Foreskin keratinocyte (primary cell): ENCODE measurements at places on chromosomes 2 and 18. TPM values are rescaled to one million over a fixed set of nuclear protein-coding genes. Genes with fewer than 3 reads are reported as not detected.

CDH2 gene
- 0.25 and 0.95 TPM in 2 replicates for total RNA-seq

DNA sequence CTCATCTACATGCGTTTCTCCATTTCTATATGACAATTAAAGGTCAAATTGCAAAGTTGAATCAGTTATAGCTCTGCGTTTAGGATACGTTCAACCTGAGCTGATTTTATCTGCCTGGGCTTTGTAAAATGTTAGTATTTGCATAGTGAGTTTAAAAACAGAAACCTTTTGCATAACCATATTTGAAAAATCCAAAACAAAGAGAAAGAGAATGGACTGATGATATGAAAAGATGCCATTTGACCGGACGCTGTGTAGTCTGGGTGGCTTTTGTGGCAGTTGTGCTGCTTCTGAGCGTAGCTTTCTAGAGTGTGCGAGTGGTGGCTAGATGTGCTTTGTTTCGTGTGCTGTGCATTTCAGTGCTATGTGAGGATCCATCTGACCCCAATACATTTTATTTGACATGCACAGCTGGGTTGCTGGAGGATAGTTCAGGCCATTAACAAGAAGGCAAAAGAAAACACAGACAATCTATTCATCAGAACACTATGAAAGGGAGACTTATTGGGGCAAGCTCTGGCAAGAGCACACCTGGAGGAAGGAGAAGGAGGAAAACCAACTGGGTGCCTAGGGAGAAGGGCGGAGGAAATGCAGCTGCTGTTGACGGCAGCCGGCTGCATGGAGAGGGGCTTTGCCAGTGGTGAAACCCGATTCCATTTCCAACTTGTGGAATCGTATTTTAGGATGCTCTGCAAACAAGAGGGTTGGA, 126.8 kb downstream of the ACOXL start:
- DNase-seq: no peak

DNA sequence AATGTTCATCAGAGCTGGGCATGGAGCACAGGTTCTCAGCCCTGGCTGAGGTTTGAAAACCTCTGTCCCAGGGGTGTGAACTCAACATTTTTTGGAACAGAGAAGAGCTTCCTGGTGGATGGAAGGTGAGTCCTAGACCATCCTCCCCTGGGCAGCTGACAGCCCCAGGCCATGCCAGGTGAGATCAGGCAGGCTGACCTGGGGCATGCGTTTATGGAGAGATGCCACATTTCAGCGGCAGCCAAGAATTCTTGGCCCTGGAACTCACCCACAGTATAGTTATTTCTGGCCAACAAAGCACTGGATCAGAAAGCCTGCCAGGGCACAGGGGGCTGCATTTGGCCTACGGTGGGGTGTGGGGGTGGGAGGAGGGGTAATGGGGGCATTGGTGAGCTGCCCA, 83.8 kb downstream of the EDAR start:
- DNase-seq: no peak

DNA sequence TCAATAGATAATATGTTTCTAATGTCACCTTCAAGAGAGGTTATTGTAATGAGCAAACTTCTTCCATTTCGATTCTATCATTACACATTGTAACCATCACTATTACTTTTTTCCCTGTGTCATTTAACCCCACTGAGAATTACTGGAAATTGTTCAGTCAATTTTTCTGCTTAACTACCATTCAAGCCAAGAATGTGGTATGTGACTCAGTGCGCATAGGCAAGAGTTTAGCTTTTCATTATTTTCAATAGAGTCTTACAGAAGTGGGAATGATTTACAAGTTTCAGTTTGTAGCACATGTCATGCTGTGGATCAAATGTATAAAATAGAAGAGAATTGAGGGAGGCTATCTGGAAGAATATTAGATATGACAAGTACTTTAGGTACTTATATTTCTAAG, 34.3 kb upstream of the PIEZO2 start:
- DNase-seq: no peak

DSC3 gene
- total RNA-seq: 136 and 140 TPM in 2 replicates

DNA sequence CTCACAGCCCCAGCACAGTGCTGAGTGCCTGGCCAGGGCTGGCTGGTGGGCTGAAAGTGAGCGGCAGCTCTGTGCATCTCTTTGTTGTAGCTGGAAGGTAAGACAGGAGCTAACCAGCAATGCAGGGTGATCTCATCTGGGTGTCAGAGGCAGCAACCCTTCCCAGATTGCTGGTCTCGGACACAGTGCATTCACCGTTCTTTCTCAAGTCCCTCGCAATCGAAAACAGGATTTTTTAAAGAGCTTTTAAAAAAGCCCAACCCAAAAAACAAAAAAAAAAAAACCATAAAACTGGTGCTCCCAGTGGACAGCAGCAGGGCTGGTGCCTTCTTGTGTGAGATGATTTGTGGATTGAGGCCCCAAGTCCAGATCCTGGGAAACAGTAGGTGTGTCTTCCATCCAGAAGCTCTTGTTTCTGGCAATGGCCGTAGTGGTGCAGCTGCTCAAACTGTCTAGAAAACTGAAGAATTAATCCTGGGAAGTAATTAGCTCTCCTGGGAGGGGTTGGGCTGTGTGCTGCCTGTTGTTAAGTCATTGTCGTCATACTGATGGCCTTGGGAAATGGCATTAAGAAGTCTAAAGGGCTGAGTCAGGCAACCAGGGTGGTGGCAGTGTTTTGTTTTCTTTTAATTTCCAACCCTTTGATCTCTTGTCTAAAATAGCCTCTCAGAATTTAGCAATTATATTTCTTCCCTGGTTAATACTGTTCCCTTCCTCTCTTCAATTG, 156.7 kb downstream of the KLHL29 start:
- DNase-seq: no peak

CXXC1 gene
- 51.3 and 56.8 TPM in 2 replicates for total RNA-seq

GRCh38 chr2:206040525-206040924, 45.4 kb downstream of the INO80D start:
- no peak for DNase-seq

TSN gene
- total RNA-seq: 54.5 and 57.8 TPM in 2 replicates

DNA sequence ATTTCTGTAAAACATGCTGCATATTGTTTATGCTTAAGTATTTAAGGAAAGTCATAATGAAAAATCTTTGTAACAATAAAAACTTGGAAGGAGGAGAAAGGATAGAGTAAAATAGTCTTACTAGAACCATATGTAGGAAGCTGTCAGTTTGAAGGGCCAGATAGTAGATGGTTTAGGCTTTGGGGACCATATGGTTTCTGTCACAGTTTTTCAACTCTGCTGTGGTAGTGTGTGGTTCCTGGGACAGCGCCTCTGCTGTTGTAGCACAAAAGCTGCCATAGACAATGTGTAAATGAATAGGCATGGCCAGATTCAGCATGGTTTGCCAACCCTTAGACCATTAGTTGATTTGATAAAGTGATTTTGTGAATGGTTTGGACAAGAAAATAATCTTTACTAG, 75.5 kb downstream of the SLC39A10 start:
- no peak for DNase-seq

DNA sequence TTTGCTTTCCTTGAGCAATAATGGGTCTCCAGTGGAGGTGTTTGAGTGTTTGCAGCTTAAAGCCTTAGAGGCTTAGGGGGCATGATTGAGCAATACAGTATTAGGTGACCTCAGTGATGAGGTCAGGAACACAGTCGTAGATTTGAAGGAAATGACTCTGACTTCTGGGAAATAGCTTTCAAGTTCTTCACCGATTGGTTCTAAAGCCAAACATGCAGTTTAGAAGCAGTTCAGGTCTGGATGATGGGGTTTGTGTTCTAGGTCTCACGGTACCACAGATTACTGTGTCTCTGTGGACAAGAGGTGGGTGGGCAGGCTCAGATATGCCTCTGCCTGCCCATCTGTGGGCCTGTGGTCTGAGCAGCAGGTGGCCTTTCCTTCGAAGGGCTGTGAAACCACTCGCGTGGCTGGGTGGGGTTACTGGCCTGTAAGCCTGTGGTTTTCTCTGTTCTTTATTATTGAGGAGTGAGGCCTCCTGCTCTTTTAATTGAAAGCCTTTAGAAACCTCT, 7.8 kb downstream of the MTHFD2 start:
- peak; percentile 39 for DNase-seq

DNA sequence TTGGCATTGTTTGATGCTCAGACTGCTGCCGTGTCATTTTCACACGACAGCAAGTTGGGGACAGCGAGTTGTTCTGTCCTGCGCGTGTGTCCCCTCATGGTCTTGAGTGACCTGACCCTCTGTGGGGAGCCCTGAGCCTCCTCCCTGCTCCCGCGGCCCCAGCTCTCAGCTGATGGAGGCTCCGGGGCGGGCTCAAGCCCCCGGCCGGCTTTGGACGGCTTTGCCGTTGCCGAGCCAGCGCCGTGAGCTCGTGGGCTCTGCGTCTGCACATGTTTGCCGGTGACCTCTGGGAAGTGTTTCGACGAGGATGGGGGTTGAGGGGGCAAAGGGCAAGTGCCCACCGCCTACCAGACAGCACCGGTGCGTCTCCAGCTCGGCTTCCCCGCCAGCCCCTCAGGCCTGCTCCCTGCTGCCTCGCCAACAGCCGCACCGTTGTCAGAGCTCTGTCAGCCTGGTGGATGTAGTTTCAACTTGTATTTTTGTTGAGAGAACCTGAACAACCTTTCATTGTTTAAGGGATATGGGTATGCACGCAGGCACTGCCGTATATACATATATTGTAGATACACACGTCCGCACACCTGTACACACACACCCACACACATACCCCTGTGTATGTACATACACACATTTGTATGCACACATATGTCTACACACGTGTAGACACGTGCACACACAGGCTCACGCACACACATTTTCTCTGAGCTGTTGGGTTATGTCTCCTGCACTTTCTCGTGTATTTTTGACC, 13.7 kb downstream of the PDCD1 start:
- no peak for DNase-seq

- no peak for DNase-seq
Observed at GRCh38 chr2:199219551-199219950, 238.2 kb downstream of the SATB2 start.

GAREM1 gene
- 2.3 TPM in 2 replicates for total RNA-seq

C2orf15 gene
- total RNA-seq: 0.44 and 0.60 TPM in 2 replicates

NPC1 gene
- 60.8 and 69.9 TPM in 2 replicates for total RNA-seq

CNGA3 gene
- total RNA-seq: not detected in 2 replicates

DNA sequence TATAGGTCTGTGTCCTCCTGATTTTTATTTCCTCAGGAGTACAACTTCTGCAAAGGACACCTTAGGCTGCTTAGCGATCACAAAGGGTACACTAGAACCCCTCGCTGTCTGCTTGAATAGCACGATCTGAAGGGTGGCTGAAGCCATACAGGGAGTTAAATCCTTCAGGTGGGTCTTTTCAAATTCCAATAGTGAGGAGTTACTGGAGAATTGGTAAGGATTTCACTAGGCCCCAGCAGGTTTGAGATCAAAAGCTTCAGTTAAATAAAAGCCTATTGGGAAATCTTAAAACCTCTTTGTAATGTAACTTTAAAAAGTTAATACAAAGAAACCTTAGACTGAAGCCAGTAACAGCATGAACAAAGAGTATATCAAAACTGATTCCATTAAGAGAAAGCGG, 613.1 kb downstream of the ZEB2 start:
- DNase-seq: no peak

TIA1 gene
- 44.4 and 45.2 TPM in 2 replicates for total RNA-seq

- DNase-seq: no peak
Observed at GRCh38 chr2:21687589-21687988, 563.8 kb downstream of the TDRD15 start.

DNA sequence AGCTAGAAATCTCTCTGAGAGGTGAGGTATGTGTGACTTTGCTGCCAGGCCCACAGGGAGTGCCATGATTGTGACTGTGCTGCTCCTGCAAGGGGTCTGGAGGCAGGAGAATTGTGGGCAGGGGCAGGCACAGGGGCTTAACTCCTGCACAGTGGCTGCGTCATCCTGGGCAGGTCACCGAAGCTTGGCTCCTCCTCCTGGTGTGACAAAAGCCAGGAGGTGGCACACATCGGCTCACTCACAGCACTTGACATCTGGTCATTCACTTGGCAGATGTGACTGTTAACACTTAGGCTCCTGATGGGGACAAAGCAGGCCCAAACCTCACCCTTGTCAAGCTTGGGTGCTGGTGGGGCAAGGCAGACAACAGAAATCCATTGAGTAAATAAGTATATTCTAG, 36.4 kb upstream of the GLI2 start:
- no peak for DNase-seq

SPP2 gene
- total RNA-seq: not detected in 2 replicates

- no peak for DNase-seq
Observed at GRCh38 chr2:57728691-57729090, 317.9 kb upstream of the VRK2 start.

GRCh38 chr2:148493822-148494563, 150.6 kb upstream of the EPC2 start:
- DNase-seq: no peak

RUFY4 gene
- total RNA-seq: not detected in 2 replicates

DNA sequence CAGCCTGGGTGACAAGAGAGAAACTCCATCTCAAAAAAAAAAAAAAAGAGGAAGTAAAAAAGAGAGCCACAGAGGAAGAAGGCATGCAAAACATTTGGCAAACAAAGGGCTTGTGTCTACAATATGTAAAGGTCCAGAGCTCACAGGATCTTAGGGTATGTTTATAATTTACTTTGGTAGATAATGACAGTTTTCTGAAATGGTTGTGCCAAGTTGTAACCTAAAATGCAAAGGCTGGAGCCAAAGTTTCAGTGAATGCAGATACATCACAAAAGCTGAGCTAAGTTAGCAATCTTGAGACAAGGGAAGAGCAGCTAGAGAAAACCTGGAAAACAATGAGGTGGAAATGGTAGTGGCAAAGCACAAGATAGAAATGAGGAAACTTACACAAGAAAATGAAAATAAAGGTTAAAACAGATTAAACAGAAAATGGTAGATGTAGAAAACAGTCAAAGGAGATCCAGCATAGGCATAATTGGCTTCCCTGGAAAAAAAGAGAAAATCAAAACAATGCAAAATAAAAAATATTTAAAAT, 77.5 kb upstream of the HK2 start:
- DNase-seq: peak; percentile 15

C1GALT1C1L gene
- 0.11 TPM in 1 of 2 replicates, not detected in the other for total RNA-seq

DNA sequence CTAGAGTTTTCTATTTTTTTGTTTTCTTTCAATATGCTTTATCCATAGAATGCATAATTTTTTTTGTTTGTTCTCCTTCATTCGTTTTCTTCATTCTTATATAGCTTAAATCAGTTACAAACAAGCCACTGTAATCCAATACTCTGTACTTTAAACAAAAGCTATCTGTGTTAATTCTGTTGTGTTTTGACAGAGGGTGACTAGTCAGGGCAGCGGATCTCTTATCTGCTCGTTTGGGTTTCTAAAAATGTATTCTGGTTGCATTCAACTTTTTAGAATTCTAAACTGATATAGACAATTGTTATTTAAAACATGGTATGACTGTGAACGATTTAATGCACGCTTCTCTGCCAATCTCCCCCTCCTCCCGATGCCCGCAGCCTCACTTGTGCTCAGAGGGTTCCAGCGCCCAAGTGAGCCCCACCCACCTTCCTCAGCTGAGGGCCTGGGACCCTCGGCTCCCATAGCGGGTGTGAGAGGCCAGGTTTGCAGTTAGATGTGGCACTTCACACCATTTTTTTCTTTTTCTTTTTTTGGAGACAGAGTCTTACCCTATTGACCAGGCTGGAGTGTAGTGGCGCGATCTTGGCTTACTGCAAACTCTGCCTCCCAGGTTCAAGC, 44.1 kb downstream of the NCK2 start:
- DNase-seq: no peak
